ENCODE measurements at places on chromosomes 3 and 15.
A peak's percentile ranks its signal among the peaks of the same experiment; 100 is the strongest.

- no peak for DNase-seq
Observed at GRCh38 chr15:63941698-63942465, 104.4 kb downstream of the DAPK2 start.

- DNase-seq, result no peak
Observed at GRCh38 chr15:42608752-42609488, 33.5 kb downstream of the STARD9 start.

- DNase-seq, result no peak
Observed at GRCh38 chr3:4681301-4681700, 188.2 kb downstream of the ITPR1 start.

DNA sequence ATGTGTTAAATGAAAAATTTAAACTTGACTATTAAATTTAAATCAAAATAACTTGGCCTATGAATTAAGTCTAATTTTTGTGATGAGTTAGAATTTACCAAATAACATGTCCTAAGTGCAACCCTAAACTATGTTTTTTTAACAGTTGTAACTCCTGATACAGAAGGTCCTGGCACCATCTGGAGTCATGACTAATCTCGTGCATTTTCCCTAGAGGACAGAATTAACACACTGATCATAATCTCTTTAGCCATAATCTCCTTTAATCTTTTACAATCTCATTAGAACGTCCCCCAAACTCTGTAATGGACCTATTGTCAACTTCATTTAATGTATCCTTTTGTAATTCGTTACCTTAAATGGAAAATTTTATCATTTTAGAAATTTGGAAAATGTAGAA, 100.6 kb downstream of the SUCNR1 start:
- no peak for DNase-seq

DNA sequence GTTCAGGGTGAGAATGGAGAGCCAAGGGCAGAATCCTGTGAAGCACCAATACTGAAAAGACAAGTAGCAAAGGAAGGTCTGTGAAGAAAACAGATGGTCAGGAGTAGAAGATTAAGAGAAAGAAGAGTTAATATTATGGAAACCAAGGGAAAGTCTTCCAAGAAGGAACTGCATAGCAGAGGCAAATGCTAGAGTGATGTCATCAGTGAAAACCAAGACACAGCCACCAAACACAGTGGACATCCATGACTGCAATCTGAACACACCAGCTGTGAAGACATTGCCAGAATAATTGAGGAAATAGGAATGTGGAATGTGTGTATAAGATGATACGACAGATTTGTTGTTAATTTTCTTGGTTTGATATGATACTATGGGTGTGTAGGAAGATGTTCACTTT, 26.8 kb upstream of the ZBTB38 start:
- DNase-seq, result no peak

DNA sequence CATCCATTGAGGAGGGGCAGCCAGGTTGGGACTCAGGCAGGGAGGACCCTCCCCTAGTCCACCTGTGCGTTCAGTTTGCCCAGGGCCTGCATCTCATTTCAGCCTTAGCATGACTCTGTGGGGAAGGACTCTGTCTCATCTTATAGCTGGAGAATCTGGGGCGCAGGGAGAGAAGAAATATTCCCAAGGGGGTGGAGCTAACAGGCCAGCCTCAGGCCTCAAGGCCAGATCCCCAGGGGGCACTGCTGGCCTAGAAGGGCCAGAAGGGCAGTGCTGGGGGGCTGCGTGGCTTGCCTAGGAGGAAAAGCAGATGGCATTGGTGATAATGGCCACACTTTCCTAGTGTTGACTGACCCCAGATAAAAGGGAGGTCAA, 10.9 kb downstream of the AMOTL2 start:
- DNase-seq, result no peak

GRCh38 chr3:121153851-121154250, 245.8 kb downstream of the STXBP5L start:
- no peak for DNase-seq

DNA sequence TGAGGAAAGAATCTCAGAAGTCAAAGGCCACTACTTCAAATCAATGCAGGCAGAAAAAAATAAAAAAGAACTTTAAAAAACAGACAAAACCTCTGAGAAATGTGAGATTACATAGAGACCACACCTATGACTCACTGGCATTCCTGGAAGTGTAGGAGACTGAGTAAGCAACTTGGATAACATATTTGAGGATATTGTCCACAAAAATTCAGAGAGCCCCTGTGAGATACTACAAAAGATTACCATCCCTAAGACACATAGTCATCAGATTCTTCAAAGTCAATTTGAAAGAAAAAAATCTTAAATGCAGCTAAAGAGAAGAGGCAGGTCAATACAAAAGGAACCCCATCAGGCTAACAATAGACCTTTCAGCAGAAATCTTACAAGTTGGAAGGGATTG, 887.3 kb downstream of the NTRK3 start:
- DNase-seq, result no peak

DNA sequence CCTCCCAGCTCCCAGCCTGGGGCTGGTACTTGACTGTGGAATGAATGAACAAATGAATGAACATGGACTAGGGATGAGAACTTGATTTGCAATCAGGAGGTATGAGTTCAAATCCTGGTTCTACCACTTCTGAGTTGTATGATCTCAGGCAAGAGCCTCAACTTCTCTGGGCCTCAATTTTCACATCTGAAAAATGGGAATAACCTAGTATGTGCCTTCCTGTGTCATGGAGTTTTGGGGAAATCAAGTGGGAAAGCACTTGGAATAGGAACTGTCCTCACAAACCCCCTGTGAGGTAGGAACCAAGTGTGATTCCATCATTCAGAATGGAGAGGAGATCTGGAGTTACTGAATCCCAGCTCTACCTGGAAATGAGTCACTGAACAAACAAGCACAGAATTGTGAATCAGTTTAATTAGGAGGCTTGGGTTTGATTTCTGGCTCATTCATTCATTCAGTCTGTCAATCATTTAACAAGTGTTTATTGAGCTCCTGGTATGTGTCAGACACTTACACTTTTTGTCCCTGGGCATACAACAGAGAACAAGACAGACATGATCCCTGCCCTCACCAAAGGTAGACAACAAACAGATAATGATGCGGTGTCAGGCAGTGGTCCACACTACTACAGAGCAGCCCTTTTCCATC, 29.7 kb downstream of the DNASE1L3 start:
- DNase-seq, result no peak

DNA sequence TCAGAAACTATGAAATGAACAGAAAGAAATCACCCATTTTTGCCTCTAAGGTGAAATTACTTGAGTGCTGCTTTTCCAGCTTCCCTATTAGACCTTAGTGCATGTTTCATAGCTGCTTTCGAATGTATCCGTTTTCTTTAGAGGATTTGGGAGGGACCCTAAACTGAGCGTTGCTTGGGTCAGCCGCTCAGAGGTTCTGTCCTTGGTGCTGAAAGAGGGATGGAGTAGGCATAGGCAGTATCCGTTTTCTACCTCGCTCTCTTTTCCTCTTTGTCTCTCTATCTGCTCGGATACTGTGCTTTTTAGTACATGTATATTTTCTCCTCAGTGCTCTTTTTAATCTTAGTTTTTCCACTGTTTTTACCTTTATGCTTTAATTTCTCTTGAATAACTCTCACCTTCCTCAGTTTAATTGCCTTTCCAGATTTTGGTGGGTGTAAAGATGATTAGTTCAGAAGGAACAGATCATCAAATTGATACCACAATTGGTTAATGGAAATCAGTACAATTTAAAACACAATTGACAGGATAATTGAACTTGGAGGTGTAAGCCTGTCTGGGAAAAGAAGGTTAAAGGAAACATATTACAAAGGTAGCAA, at the start of gene DRD3:
TSS of gene DRD3 (minus strand) at position 283 of the 599 bp plus-strand sequence. CDS start 7,060 bp downstream, outside the sequence.
- DNase-seq, result no peak

DNA sequence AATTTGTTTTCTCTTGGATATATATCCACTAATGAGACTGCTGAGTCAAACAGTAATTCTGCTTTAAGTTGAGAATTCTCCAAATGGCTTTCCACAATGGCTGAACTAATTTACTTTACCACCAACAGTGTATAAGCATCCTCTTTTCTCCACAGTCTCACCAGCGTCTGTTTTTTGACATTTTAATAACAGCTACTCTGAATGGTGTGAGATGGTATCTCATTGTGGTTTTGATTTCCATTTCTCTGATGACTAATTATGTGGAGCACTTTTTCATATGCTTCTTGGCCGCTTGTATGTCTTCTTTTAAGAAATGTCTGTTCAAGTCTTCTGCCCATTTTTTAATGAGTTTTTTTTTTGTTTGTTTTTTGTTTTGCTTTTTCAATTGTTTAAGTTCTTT, 206.2 kb downstream of the CTNNB1 start:
- no peak for DNase-seq

DNA sequence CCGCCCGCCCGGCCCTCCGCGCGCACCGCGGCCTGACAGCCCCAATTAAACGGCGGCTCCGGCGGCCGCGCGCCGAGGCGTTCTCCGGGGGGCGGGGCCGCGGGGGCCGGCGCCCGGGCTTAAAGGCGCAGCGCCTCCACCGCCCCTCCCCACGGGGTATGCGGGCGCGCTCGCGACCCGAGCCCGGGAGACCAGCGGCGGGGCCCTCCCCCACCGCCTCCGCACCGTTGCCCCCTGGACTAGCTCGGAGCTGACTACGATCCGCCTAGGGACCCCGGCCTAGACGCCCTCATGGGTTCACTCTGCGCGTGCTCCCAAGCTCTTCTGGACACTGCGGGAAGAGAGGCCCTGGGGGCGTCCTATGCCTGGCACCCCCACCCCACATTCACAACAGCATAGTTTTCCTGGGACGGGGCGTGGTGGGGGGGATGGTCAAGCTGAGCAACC, at the start of gene DUSP7:
TSS of gene DUSP7 (minus strand) at position 51 of the 447 bp plus-strand sequence. CDS start 205 bp downstream, outside the sequence.
- peak; percentile 65 for DNase-seq

- DNase-seq, result no peak
Observed at GRCh38 chr3:9623148-9623547, 26.2 kb upstream of the MTMR14 start.
